ENCODE measurements at places on chromosomes 2 and 18.

- no peak for DNase-seq
Observed at GRCh38 chr2:172177581-172177980, 74.9 kb upstream of the DLX2 start.

DNA sequence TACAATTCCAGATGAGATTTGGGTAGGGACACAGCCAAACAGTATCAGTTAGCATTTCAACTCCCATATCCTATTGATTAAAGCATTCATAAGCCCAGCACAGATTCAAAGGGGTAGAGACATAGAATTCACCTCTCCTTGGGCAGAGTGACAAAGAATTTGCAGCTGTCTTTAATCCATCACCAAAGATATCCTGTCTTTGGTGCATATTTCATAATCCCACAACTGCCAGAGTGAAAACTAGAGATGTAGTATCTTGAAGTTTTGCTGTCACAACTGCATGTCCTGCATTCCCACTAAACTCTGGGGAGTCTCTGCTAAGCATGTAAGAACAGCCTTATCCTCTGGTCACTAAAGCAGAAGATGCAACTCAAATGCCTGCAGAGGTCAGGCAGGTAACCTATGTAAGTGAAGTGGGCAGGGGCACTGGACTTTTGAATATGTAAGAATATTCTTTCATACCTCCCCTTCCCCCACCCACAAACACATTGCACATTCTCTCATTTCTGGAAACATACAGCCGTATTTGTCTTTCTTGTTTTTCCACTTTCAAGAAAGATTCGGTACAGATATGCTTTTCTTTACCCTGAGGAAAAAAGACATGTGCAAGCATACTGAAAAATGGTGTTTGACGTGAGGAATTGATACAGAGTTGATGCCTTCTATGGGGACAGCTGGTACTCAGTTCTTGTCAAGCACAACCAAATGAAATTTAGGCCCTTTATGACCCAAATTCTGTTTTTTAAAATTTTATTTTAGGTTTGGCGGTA, 283.1 kb downstream of the SP3 start:
- DNase-seq: no peak

DNA sequence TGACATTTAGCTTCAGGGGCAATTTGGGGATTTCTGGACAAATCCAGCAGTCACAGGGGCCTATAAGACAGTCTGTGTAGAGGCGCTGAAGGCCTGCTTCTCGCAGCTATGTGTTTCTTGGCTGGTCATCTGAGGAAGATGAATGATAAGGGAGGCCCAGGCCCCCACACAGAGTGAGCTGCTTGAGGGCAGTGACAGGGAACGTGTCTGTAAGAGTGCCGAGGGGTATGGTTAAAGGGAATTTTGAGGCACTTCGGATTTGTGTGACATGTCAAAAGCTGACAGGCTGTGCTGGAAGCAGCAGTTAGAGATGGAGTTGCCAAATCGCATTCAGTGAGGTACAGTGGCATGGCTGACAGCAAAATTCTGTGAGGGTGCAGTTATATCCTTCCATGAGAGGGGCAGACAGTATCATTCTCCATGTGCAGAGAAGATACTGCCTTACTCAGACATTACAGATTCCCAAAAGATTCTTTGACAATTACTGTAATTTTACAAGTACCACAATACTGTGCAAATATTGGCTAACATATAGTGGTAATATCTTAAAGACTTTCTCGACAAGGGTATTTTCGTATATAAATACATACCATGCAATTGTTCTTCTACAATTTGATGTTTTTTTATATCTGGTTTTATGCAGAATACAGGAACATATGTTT, 74.0 kb downstream of the CERS6 start:
- no peak for DNase-seq

DNA sequence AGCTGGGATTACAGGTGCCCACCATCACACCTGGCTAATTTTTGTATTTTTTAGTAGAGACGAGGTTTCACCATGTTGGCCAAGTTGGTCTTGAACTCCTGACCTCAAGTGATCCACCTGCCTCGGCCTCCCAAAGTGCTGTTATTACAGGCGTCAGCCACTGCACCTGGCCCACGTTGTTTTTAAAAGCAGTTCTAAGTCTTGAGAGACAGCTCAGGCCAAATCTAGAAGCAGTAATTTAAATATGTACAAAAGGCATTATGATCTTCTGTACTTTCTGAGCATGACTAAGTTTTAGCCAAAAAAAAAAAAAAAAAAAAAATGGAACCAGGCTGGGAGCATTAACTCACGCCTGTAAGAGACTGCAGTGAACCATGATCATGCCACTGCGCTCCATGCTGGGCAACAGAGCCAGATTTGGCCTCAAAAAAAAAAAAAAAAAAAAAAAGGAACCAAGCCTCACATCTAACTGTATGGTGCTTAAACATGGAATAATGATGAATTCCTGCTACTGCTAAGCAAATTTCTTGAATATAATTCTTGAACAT, 4.0 kb downstream of the ABHD3 start:
- DNase-seq: no peak

DNA sequence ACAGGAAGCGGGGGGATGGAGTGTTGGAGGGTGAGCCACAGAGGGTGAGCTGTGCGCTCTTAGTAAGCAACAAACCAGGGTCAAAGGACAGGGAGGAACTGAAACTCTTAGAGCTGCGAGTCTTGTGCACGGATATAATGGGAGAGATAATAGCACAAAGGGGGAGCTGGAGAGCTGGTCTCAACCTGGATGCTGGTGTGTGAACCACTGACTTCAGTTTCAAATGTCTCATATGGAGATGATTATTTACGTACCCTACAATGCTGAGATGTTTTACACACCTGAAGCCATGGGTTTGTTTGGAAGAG, 35.9 kb downstream of the PTGR3 start:
- DNase-seq: no peak

DNA sequence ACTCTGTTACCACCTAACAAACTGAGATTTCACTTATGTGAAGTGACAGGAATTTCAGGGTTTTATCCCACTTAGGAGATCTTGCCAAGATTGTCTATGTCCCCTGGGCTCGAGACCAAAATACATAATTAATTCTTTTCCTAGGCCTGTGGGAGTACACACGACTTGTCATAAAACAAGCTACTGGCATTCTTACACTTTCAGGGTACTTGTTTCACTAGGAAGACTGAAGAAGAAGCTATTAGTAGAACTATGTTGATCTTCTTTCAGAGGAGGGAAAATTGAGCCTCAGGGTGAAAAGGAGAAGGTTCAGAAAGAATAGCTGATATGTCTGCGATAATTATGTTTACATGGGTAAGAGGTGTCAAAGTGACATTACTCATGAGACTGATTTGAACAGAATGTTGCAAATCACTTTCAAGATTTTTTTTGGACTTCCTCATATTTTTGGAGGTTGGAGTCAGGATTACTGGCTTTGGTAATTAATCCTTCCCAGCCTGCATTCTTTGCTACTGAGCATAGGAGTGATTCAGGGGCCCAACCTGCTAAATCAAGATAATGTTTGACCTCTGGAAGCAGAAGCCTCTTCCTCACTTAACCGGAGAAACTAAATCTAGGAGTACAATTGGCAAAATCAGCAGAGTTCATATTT, 240.0 kb upstream of the NT5C1B start:
- DNase-seq: no peak

DNA sequence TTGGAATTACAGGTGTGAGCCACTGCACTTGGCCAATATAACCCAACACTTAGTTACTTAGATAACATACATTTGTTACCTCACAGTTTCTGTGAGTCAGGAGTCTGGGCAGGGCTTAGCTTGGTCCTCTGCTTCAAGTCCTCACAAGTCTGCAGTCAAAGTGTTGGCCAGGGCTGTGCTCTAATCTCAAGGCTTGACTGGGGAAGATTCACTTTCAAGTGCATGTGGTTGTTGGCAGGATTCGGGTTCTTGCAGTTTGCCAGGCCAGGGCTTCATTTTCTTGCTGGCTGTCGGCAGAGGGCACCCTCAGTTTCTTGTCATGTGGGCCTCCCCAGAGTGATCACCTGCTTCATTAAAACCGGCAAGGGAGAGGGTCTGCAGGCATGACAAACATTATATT, 103.7 kb downstream of the SLC4A3 start:
- DNase-seq: no peak

DNA sequence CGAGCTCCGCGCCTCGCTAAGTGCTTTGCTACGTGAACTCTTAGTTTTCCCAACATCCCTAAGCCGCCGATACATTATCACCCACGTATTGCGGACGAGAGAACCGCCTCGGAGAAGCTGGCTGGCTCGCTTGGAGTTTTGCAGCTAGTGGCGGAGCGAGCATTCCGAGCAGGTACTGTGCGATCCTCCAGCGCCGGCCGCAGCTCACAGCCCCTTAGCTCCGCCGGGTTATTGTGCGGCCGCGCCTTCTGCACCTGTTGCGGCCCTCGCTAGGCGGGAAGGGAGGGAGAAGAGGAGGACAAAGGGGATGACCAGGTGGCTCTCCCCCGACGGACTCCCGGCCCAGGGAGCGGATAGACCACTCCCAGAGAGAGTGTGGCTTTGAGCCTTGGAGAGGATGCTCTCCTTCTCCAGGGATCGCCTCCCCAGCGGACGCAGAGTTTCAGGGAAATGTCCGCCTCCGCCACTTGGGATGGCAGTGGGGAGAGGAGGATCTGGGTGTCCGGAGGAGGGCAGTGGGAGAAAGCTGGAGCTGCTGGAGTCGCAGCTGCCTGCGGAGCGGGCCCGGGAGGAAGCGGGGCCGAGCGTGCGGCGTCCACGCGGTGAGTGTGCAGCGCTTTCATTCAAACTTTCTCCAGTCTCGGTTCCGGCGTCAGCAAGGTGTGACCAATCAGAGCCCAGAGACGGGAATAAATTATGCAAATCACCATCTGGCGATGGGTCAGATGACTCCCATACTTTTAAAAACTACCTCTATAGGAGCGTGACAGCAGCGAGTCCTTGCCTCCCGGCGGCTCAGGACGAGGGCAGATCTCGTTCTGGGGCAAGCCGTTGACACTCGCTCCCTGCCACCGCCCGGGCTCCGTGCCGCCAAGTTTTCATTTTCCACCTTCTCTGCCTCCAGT, at the start of gene LIPG:
Gene LIPG, plus strand, starts transcription at position 769 of the 905 bp plus-strand sequence. CDS start 252 bp downstream, outside the sequence.
- no peak for DNase-seq

DNA sequence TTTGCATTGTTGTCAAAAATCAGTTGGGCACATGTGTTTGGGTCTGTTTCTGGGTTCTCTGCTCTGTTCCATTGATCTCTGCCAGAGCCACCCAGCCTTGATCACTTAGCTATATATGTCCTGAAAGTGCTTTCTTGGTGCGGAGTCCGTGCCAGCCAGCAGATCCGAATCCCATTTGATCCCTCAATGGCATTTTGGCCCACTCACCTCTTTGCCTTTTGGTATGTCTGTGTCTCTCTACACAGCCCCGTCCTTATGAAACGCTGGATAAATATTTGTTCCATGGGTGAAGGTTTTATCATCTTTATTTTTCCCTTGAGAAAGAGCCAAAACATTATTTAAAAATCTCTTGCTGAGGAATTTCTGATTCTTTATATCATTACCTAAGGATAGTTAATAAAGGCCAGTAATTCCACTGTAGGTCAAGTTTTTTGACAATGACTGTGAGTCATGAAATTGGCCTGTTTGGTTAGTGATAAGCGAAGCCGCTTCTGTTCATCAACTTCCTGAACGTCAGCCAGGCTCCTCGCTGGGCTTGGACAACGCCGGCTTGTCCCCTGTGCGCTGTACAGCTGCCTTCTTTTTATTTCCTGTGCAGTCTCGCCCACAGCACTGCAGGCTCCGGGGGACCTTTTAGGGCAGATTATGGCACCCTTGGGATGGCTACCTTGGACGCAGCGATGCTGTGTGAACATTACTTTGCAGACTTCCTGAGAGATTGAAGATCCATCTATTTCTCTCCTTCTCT, 24.9 kb downstream of the MTCL1 start:
- no peak for DNase-seq

- no peak for DNase-seq
Observed at GRCh38 chr2:223530811-223531210, 71.3 kb downstream of the SCG2 start.

GRCh38 chr18:32435631-32436500, 34.8 kb downstream of the GAREM1 start:
- DNase-seq: no peak

- DNase-seq: no peak
Observed at GRCh38 chr2:219334076-219334475, 1.5 kb upstream of the RESP18 start.

DNA sequence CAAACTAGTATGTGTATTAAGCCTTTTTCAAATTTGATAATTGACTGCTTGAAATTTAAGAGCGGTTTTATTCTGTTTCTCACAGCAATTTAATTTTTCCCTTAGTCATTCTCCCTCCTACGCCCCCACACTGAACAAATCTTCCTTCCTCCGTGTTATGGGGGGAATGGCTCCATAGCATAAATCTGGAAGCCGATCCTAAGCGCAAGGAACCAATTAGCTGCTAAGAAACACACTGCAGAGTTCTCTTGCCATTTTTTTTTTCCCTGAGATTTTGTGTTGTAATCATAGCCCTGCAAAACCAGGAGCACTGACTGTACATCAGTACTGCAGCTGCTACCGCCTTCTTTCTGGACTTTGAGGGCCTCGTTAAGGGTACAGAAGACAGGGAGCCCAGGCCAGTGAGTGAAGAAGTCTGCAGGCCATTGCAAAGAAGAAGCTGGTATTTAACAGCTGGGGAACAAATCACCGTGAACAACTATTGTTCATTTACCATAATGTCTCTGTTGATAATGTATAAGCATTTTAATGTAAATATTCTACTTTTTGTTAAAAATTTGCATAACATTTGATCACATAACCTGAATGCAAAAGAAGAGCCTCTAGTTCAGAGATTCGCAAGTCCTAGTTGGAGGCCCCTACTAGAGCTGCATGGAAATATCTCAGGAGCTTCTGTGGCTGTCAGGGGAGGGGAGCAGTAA, 264.0 kb downstream of the LRATD1 start:
- DNase-seq: no peak

DNA sequence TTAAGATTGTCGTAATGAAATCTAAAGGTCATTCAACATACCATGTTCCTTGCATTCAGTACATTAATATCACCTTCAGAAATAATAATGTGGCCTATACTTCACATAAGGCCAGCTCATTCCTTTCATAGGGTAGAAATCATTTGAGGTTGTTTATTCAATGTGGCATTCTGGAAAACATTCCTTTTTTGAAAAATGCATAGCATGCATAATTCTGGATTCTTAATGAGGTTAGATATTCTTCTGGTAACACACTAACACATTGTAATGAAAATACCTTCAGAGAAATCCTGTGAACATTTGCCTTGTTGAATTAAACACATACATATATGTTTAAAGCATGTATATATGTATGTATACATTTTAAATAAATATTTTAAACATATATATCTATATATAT, 204.6 kb upstream of the KCNH7 start:
- no peak for DNase-seq

DNA sequence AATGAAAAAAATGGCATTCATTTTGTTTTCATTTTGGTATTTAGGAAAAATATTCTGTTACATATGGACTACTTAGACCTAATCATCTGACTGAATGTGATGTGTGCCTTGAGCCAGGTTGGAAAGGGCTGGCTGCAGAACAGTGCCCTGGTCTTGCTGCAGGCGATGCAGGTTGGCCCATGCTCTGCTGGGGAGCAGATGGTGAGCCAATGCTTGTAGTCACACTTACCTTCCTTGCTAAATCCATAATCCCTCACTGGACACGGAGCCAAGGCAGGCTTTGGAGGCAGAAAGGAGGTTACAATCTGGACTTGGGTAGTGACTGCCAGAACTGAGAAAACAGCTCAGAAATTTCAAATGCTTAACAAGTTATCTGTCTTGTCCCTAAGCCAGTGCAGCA, 228.7 kb downstream of the ARHGAP15 start:
- no peak for DNase-seq

Data from activated T-cell treated with anti-CD3 and anti-CD28 coated beads for 1 hour (primary cell).